GM23338 (cell line): ENCODE measurements at places on chromosomes 7 and 10. TPM values are rescaled to one million over a fixed set of nuclear protein-coding genes. Genes with fewer than 3 reads are reported as not detected.

DNA sequence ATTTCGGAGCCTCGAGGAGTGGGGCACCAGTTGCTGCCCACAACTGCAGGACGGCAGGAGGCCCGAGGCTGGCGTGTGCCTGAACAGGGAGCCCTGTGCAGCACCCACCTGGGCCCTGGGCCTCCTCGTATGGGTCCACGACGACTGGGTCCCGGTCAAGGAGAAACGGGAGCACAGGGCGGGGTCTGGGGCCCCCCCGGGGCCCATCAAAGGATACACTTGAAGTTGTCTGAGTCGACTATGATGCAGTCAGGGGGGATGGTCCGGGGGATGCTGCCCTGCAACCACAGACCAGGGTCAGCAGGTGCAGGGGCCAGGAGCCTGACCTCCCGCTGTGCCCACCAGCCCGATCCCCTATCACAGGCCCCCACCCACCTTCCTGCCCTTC lies 28.5 kb upstream of the NKX6-2 start:
- H3K4me1 ChIP-seq: no peaks in the 10 kb centered on the region
- DNase-seq: no peak

DNA sequence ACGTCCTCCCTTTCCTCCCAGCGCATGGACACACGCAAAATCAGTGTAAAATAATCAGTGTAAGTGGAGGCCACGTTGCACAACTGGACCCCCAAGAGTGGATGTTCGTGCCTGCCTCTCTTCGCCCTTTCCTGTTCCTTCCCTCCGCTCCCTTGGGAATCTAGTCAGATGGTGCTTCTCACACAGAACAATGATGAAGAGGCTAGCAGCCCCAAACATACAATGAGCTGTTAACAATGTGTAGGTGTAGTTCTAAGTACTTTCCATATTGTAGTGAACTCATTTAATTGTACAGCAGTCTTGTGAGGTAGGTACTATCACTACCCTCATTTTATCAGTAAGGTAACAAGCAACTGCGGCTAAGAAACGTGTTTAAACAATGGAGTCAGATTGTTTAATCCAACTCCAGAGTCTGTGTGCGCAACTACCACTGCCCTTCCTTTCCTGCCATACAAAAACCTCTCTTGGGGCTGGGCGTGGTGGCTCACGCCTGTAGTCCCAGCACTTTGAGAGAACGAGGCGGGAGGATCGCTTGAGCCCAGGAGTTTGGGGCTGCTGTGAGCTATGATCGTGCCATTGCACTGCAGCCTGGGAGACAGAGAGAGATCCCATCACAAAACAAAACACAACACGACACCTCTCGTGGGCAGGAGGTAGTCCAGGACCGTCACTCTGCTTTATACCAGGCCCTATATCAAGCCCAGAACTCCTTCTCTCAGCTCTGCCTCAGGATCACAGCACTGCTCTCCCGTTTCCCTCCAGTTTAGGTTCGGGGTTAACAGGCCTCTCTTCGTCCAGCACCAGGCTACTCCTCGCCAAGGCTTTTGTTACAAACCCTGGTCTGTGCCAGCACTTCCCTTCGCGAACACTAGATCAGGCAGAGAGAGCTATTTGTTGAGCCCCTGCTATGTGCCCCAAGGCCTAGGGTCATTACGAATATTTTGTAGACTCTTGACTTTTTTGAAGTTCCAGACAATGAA lies 1.1 kb downstream of the FKBP9 start:
- H3K27ac ChIP-seq: no peak overlapping the region
- peak; percentile 46 for DNase-seq
- H3K36me3 ChIP-seq: no peaks in the 10 kb centered on the region
- H3K27me3 ChIP-seq: peaks cover 42% of the 10 kb centered on the region
- H3K4me3 ChIP-seq: peak overlapping the region; percentile 82

DNA sequence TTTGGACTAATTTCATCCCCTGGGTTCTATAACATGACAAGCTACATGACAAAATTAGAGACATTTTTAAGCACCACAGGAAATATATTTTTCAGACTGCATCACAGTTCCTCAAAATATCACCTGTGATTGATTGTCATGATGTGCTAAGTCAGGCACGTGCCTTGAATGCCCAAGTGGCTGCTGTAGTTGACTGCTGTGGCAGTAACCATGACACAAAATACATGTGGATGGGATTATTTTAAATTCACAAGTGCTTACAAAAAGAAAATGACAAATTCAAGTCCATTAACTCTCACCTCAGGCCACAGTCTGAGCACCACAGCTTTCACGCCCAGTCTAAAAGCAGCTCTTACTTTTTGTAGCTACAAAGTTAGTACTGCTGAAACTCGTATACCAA lies 45.5 kb downstream of the TNPO3 start:
- no peak overlapping the region; the same call in 1 of the 2 replicates for H3K27ac ChIP-seq
- no peaks in the 10 kb centered on the region for H3K27me3 ChIP-seq
- peaks cover 19% of the 10 kb centered on the region; the same call in 1 of the 2 replicates for H3K36me3 ChIP-seq
- no peak overlapping the region for H3K4me3 ChIP-seq
- no peaks in the 10 kb centered on the region for H3K4me1 ChIP-seq

GRCh38 chr10:76915316-76915715 lies 722.3 kb downstream of the KCNMA1 start:
- no peaks in the 10 kb centered on the region for H3K36me3 ChIP-seq
- H3K27me3 ChIP-seq: no peaks in the 10 kb centered on the region
- H3K4me3 ChIP-seq: no peak overlapping the region

DNA sequence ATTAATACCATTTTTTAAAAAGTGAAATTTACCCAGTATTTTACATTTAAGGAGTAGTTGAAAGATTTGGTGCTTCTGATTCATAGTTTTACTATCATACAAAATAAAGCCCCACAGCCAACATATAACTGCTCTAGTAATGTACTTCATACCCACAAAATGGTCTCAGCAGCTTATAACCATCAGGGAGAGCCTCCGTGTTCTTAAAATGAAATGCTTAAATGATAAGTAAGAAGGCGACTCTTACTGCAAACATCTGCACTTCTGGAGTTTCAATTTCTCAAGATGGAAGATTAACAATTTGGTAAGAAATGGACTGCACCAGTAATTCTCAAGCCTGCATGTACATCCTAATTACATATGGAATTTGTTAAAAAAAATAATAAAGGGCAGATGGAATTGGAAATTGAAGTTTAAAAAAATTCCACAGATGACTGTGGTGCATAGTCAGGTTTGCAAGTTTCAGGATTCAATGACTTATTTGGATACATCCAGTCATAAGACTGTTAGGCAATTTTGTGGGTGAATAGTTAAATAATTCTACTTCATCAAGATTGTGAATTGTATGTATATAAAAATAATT lies 461.0 kb downstream of the KIF20B start:
- H3K27ac ChIP-seq: no peak overlapping the region
- no peaks in the 10 kb centered on the region for H3K27me3 ChIP-seq
- DNase-seq: no peak
- no peaks in the 10 kb centered on the region for H3K4me1 ChIP-seq
- no peak overlapping the region for H3K4me3 ChIP-seq

DNA sequence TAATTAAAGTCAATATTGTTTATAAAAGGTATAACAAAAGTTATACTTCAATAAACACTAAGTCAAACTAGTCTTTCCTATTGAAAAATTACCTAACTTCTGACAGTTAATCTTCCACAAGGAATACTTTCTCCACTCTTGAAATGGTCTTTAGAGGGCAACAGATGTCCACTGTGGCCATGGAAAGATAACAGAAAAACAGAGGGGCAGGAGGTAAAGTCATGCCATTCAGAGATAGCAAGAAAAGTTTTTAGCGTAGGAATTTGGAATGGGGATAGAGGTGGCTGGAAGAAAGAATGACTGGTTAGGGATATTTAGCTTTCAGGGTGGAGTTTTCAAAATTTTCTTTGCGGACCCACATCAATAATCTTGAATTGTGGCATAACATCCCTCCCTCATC lies 34.7 kb downstream of the HYCC1 start:
- no peak overlapping the region for H3K4me3 ChIP-seq
- H3K27me3 ChIP-seq: no peaks in the 10 kb centered on the region
- peaks cover 22% of the 10 kb centered on the region for H3K36me3 ChIP-seq
- no peak overlapping the region for H3K27ac ChIP-seq

DNA sequence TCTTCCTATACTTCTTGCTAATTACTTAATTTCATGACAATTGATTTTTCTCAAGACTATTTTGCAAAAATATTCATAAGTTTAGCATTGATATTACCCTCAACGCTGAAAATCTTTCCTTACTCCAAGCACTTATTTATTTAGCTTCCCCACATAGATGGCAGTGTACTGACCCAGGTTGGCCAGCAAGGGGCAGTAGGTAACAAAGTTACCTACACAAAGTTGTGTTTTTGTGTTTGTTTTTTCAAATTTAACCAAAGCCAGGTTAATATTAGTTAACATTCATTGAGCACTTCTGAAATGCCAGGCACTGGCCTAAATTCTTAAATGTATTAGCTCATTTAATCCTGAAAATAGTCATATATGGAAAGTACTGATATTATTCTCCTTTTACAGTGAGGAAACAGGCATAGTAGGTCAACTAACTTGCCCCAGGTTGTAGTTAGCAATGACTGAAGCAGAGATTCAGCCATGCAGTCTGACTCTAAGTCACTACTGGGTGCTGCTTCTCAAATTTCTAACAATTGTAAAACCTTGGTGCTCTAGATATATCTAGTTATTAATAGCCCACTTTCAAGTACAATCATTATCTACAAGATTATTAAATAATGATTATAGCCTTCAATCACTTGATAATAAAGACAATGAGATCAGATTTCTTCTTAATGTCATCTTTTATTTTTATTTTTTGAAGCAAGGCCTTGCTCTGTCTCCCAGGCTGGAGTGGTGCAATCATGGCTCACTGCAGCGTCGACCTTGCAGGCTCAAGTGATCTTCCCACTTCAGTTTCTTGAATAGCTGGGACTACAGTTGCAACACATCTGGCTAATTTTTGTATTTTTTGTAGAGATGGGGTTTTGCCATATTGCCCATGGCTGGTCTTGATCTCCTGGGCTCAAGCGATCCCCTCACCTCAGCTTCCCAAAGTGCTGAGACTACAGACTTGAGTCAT lies 5.8 kb upstream of the GGCT start:
- no peak overlapping the region for H3K27ac ChIP-seq
- H3K4me3 ChIP-seq: no peak overlapping the region

DNA sequence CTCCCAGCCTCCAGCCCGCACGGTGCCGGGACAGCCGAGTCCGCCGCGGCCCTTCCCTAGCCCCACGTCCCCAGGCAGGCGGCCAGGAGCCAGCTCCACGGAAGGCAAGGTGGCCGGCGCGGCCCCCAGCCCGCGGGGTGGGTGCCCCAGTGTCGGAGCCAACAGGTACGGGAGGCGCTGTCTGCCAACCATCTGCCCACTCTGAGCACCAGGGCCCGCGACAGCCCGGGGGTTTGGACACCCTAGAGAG lies 75.8 kb downstream of the CALN1 start:
- no peak overlapping the region for H3K27ac ChIP-seq
- H3K27me3 ChIP-seq: peaks cover 32% of the 10 kb centered on the region
- H3K4me1 ChIP-seq: peaks cover 23% of the 10 kb centered on the region
- peaks cover 9% of the 10 kb centered on the region for H3K36me3 ChIP-seq
- H3K4me3 ChIP-seq: peak overlapping the region; percentile 90

DNA sequence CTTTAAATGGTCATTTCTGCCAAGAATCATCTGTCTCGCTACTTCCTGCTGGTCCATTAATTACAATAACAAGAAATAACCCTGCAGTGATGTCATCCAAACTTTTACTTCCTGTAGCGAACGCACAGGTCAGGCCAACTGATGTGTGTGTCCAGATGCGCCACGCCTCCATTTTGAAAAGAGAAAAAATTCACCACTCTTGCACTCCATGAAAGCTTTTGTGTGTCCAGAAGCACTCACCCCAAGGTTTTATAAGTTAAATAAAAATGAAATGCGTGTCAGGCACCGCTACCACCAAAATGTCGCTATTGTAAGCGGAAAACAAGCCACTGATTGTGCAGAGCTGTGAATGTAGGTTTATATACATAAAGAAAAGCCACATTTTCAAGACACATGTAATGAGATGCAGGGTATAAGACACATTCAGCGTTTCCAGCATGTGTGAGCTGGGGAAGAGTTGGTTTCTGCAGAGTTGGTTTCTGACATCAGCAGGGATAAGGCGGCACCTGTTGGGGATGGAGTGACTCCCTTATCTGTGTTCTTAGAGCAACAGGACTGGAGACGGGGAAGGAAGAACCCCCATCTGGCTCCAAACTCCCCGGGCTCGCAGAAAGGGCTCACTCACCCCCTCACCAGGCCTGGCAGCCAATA lies 83.3 kb downstream of the CTBP2 start:
- no peaks in the 10 kb centered on the region for H3K4me1 ChIP-seq
- DNase-seq: no peak
- no peak overlapping the region; the same call in 1 of the 2 replicates for H3K27ac ChIP-seq

- H3K36me3 ChIP-seq: peaks cover 4% of the 10 kb centered on the region; the same call in 1 of the 2 replicates
- peak; percentile 55 for DNase-seq
- peaks cover 15% of the 10 kb centered on the region for H3K4me1 ChIP-seq
- H3K27ac ChIP-seq: peak overlapping the region; percentile 75
- peak overlapping the region; percentile 98 for H3K4me3 ChIP-seq
Observed at GRCh38 chr7:152674860-152675758, 832 bp downstream of the XRCC2 start.

DNA sequence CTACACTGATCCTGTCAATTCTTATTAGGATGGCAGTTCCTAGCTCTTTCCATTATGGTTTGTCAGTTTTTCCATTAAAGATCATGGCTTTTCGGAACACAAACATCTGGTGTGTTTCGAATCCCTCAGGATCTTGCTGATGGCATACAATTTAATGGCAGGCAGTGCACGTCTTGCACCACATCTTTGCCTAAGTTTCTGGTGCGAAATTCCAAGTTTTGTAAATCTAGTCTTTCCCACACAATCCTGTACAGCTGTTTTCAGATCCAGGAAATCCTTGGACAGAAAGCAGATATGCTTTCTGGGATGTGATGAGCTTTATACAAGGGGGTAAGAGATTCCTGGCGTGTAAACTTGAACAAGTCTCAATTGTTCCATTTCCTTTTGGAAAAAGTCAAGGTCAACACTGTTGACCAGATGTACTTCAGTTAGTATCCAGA lies 224.3 kb upstream of the PHYHIPL start:
- DNase-seq: no peak
- no peak overlapping the region for H3K27ac ChIP-seq
- no peaks in the 10 kb centered on the region for H3K27me3 ChIP-seq
- no peaks in the 10 kb centered on the region for H3K4me1 ChIP-seq
- no peaks in the 10 kb centered on the region for H3K36me3 ChIP-seq
- H3K4me3 ChIP-seq: no peak overlapping the region

Gene SAP25
- 2.0 and 4.1 TPM in 2 replicates for total RNA-seq

Gene SEC31B
- total RNA-seq: 5.8 and 6.7 TPM in 2 replicates

Gene TEX36
- not detected in 2 replicates for total RNA-seq

Gene CPXM2
- 5.3 and 8.1 TPM in 2 replicates for total RNA-seq

Gene PNLIPRP2
- total RNA-seq: not detected in 2 replicates
